Common myeloid progenitor, CD34-positive (primary cell): ENCODE measurements at places on chromosomes 13 and 19.

- no peak for DNase-seq
Observed at GRCh38 chr19:57351867-57352266, 796 bp downstream of the ZNF304 start.

- DNase-seq, result no peak
Observed at GRCh38 chr19:52007451-52007805, 583 bp downstream of the ZNF615 start.

- peak; percentile 51 for DNase-seq
Observed at GRCh38 chr13:28494778-28495537, at the start of gene FLT1. TSS of gene FLT1 (minus strand) at chr13:28495128. CDS start at chr13:28494843, 285 bp downstream.

- peak; percentile 84 for DNase-seq
Observed at GRCh38 chr19:3061182-3062161, 823 bp downstream of the TLE5 start.

DNA sequence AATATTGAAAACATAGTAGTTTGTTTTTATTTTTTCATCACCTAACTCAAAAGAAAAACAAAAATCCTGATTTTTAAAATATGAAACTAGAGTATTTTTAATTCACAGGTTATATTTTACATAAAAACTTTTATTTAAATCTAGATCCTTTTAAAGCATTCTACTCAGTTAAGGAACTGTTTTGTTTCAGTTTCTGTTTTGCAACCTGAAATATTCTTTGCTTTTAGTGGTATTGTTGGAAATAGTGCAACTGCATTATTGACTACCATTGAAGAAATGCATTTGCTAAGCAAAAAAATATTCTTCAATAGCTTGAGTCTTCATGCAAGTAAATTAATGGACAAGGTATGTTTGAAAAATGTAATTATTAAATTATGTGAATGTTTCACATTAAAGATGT lies 43.8 kb downstream of the COG6 start:
- peak; percentile 46 for DNase-seq

DNA sequence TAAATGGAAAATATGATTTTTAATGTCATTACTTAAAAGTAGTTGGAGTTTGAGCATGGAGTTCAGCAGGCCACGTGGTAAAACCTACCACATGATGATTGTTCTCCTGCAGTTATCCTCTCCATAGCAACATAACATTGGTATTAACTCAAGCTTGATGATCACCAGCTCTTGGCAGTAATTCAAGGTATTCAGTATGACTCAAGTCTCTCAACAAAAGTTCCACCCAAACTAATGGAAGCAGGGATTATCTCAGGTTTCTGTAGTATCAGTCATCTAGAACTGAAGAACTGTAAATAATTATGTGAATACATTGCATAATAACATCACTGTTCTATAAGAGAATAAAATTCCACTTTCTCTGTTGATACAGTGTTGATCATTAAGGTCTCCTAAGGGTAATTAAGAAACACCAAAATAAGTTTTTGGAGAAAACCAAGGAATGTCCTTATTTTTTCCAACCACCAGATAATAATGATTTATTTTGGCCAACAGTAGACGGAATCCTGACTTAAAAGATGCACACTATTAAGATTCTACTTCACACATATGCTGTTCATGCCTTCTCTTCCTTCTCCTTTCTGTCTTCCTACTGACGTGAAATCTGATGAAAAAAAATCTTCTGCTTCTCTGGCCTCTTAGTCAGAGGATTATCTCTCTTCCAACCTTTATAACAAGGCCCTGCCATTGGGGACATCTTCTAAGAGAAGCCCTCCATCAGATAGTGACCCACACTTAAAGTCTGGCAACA lies 1092.3 kb downstream of the EFNB2 start:
- peak; percentile 84 for DNase-seq

DNA sequence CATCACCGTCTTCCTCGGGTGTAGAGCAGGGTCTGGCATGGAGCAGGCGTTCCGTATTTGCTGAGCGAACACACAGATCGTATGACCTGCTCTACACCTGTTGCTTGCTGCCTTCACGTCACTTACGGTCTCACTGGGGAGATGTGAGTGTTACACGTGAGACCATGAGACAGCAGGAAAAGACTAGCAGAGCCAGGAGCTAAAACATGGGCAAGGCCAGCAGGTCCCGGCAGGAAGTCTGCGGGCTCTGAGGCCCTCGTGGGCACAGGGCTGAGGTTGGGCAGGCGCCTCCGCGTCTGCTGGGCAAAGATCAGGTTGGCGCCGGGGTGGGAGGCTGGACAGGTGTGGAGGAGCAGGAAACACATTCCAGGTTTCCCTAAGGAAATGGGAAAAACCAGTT lies 19.7 kb upstream of the GTF3A start:
- no peak for DNase-seq

GRCh38 chr19:55156202-55157063 lies 1.1 kb downstream of the TNNI3 start:
- DNase-seq, result no peak

DNA sequence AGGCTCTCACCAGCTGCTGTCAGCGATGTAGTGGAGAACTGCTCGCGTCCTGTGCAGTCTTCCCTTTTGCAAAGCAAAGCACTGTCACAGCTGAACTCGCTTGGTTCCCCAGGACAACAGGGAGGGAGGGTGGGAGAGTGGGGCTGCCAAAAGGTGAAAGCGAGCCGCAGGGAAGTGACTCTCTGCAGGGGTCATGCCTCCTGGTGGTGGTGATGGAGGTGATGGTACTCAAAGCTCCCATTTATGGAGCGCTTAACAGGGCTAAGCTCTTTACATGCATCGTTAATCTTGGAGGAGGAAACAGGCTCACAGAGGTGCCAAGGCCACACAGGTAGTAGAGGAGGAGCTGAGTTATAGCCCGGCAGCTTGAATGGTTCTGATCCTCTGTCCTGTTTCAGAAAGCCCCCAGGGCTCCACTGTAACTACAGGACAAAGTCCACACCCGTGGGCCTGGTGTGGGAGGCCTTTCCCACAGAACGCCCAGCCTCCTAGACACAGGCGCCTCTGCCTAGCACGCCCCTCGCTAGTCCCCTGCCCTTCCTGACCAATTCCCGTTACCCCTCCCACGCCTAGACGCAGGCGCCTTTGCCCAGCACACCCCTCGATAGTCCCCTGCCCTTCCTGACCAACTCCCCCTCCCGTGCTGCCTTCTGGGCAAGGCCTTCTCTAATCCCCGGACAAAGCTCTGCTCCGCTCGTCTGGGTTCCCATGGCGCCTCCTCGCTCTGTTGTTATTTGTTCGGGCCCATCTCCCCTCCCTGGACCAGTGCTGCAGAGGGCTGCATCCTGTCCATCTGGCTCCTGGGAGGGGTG lies 10.7 kb downstream of the PPP1R37 start:
- peak; percentile 28 for DNase-seq

DNA sequence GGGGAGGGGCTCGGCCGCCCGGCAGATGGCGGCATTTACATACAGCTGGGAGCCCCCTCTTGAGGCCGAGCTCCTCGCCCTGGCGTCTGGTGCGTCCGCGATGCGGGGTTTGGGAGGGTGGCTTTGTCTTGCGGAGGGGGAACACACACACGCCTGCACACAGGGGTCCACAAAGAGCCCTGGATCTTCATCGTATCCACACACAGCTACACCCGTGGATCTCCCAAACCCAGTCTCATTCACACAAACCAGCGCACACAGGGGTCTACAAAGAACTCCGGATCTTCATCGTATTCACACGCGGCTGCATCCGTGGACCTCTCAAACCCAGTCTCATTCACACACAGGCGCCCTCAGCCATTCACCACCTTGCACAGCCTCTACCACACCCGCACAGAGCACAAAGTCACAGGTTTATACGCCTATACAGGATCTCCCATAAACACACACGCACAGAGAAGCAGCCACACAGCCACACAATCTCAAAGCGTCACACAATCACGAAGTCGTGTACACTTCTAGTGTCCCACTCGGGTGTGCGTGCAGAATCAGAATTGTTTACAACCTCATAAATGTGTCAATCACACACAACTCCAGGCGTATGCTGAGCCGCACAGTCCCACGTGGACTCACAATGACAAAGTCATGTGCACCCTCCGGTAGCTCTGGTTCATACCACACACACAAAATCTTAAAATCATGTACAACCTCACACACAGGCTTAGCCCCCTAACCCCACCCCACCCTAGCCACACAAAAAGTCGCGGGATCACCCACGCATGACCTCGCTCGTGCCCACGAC lies 550 bp upstream of the DLL3 start:
- no peak for DNase-seq

- DNase-seq, result no peak
Observed at GRCh38 chr13:55432814-55433213, 1707.9 kb upstream of the PRR20A start.

DNA sequence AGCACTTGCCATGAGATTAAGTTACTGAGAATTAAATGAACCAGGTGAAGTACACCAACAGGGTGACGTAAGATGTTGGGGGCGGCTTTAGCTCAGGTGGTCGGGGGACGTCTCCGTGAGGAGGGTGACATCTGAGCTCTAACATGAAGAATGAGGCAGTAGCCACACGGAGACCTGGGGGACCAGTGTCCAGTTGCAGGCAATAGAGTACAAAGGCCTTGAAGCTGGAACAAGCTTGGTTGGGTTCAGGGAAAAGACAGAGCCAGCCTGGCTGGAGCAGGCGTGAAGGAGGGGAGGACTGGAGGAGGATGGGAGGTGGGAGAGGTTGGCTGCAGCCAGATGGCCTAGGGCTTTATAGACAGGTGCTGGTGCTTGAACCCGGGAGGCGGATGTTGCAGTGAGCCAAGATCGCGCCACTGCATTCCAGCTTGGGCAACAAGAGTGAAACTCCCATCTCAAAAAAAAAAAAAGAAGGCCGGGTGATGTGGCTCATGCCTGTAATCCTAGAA lies 1.6 kb downstream of the SPINT2 start:
- DNase-seq, result no peak

DNA sequence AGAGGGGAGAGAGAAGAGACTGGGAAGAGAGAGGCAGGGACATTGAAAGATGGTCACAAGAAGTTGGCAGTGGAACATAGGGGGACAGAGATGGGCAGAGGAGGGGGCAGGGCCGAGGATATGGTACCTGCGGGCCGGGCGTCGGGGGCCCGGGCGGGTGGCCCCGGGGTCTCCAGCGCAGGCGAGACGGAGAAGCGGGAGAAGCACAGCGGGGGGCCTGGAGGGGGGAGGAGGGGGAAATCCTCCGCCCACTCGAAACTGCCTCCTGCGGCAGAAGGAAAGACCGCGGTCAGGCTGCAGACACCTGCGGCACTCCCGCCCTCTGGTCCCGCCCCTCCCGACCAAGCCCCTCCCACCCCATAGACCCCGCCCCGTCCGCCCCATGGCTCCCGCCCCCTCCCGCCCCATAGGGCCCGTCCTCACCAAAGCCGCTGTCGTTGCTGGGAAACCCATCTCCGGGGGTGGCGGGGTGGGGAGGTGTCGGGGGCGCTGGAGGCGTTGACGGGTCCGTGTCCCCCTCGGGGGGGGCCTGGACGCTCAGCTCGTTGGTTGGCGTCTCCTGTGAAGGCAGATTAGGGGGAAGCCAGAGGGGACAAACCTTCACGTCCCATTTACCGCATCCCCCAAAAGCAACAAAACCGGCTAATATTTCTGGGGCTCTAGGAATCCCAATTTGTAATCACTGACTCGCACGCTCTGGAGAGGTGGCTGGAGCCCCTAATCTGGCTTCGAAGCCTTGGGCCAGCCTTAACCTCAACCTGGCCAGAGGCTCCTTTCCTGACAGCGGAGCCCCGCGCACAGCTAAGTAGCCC lies 20.4 kb downstream of the LMTK3 start:
- peak; percentile 80 for DNase-seq

DNA sequence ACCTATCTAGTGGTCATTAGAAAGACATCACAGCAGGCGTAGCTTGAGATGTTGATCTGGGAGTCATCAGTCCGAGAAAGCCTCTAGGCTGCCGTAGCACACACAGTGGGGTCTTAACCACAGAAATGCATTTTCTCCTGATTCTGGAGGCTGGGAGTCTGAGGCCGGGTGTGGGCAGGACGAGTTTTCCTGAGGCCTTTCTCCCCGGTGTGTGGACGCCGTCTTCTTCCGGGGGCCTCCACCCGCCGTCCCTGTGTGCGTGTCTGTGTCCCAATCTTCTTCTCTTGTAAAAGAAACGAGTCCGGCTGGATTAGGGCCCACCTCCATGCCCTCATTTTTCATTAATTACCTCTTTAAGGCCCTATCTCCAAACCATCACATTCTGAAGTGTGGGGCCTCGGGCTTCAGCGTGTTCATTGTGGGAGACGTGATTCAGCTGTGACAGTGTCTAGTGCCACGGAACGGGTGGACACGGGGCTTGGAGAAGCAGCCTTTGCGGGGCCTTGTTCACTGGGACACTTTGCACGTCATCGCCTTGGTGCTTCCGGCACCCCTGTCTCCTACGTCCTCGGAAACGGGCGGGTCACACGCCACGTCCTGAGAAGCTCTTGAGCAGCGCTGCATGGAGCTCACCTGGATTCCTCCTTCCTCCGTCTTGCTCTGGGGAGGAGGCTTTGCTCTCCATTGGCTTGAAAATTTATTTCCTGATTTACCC lies 208.9 kb upstream of the SOX1 start:
- no peak for DNase-seq

GRCh38 chr19:977058-977464 lies 7.1 kb upstream of the WDR18 start:
- DNase-seq, result no peak

DNA sequence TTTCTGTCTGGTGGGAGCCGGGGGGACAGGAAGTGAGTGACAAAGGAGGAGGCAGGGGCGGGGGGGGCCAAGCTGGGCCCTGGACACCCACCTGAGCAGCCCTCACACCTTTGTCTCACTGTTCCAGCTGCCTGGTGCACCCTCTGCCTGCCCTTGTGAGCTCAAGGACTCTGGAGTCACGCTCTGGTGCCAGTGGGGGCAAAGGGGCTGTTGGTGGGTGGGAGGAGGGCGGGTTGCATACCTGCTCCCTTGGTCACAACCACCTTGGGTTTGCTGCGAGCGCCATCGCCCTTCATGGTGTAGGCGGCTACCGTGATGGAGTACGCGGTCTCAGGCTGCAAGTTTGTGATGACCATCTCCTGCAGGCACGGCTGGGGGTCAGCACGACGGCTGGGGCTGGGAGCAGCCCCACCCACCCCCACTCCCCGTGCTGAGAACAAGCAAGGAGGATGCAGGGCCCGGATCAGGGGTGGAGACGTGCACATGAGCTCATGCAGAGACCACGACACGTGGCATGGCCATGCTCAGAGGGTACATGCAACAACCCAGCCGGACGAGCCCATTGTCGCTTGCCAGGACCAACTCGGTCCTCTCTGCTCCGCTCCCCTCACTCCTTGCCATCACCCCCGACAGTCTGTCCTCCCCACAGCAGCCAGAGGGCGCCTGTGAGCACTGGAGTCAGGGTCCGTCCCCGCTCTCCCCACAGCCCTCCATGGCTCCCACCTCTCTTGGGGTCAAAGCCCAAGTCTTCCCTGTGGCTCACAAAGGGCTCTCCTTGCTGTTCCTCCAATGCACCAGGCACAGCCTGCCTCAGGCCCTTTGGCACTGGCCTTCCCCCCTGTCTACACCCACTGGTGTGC lies 114.9 kb downstream of the PTPRS start:
- no peak for DNase-seq

DNA sequence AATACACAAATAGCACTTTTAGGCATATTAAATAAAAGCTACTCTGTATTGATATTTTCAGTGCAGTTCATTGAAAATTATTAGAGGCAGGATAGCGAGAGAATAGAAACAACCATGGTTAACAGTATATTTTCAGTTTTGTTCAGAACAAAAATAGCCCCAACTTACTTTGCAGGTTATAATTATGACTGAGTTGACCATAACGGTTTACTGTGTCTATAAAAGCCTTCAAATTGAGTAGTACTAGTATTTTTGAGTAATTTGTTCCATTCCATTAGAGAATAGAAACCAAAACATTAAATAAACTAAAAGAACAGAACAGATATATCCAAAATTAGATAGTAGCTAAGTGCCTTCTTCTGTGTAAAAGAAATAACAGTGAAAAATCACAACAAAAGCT lies 1108.4 kb upstream of the PCDH20 start:
- no peak for DNase-seq
